RPMI7951 (cell line): ENCODE measurements at places on chromosomes 2 and 18. TPM values are rescaled to one million over a fixed set of nuclear protein-coding genes. Genes with fewer than 3 reads are reported as not detected.

DNA sequence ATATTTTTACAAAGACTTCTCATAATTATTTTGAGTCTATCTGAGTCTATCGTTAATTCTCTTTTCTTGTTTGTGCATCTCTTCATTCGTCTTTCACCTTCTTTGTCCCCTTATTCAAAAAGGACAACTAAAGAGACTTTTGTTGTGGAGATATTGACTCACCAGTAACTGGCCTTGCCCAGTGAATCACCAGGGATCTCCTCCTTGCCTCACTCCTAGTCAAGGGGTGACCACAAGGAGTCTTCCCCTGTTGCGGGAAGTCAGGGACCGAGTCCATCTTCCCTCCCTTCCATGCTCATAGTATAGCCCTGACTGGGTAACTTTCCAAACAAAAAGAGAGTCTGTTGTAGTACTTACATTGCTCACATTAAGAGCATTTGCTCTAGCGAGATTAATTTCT is 158.9 kb downstream of the NEB start:
- peak; percentile 41 for DNase-seq

DNA sequence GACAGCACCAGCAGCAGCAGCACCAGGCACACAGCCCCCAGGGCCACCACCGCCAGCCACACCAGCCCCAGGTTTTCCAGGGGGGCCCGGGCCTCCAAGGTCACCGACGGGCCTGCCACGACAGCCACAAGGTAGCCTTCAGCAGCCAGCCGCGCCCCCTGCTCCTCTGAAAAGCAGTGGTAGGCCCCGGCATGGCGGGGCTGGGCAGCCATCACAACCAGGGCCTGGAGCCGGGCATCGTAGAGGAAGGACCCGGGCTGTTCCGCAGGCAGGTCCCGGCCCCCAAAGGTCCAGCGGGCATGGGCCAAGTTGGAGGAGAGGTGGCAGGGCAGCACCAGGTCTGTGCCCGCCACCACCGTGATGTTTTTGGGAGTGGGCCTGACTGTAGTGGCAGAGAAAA is 3.3 kb upstream of the ANKRD39 start:
- no peak for DNase-seq

GRCh38 chr2:131104487-131105155 is 515 bp upstream of the PLEKHB2 start:
- peak; percentile 79 for DNase-seq

DNA sequence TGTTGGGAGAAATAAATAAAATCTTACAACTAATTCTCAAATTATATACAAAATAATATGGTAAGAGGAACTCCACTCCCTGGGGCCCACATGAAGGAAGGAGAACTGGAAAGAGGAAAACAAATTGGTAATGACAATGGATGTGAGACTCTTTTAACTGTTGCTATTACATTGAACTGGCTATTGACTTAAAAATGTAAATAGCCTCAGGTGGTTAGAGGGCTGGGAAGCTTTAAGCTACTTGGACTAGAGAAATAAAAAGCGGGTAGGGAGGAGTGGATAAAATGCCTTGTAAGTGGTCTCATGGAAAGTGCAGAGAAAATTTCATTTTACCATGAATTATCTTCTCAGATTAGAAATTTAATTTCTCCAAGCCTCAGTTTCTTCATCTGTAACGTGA is 64.1 kb downstream of the KCNJ3 start:
- no peak for DNase-seq

- no peak for DNase-seq
These were observed 16.5 kb upstream of the CNDP2 start for GRCh38 chr18:74479486-74480148.

GRCh38 chr2:73852020-73852419 is 23.3 kb downstream of the STAMBP start:
- peak; percentile 83 for DNase-seq

GRCh38 chr2:199552141-199552540 is 94.4 kb upstream of the SATB2 start:
- DNase-seq, result no peak

- DNase-seq, result no peak
These were observed 3.1 kb downstream of the EFR3B start for GRCh38 chr2:25044990-25045389.

DNA sequence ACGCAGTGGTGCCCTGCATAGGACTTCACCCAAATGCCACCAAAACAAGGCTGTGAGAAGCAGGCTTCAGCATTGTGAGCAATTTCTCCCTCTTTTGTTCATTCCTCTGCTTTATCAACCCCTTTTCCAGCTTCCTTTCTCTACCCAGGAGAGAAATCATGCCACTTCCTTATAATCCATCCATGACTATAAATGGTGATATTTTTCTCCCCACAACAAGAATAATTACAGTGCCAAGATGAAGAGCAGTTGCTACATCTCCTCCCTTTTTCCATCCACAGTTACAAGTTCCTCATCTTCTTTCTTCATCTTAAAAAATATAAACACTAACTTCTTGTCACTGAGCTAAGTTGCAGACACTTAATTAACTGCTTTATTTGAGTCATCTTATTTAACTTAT is 167.2 kb downstream of the ANTXR1 start:
- DNase-seq, result no peak

DNA sequence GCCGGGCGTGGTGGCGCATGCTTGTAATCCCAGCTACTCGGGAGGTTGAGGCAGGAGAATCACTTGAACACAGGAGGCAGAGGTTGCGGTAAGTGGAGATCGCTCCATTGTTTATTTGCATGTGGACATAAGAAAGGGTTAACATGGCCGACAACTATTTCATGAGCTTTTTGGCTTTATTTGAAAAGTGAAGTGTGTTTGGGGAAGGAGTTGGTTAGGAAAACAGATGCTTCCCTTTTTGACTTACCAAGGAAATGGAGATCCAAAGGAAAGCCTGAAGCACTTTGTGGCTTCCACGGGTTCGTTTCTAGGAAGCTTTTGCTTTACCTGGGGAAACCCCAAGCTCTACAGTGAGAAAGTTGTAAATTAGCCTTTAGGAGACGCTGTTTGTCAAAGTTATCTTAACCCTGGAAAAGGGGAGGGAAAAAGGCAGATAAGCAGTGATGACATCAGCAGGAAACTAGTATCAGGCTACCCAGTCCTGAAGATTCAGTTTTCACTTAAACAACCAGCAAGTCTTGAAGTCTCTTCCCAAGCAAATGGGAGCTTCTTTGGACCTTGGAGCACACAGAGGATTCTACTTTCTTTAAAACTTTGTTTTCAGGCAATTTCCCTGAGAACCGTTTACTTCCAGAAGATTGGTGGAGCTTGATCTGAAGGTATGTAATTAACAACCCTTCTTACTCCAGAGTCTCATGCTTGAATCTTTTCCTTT is at the start of gene CASP10:
Gene CASP10, plus strand, starts transcription at position 492 of the 715 bp plus-strand sequence. CDS start 2,637 bp downstream, outside the sequence.
- DNase-seq, result peak; percentile 85

DNA sequence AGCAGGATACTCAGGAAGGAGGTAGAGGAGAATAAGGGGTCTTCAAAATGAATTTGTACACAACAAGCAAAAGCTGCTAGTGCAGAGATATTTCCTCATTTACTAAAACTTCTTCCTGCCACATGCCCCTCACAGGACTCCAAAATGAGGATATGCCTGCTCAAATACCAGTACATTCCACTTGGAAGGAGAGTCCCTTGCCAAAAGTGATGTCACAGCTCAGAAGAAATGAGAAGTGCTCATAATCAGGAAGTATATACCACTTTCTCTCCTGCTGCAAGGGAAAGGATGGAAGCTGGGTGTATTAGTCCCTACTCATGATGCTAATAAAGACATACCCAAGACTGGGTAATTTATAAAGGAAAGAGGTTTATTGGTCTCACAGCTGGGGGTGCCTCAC is 87.7 kb upstream of the FSHR start:
- DNase-seq, result no peak

- no peak for DNase-seq
These were observed 85.9 kb downstream of the FANCL start for GRCh38 chr2:58155160-58155778.

BOK gene
- 13.1 and 13.2 TPM in 2 replicates for total RNA-seq

ZBTB7C gene
- total RNA-seq, result 0.10 and 0.12 TPM in 2 replicates

MAP3K19 gene
- total RNA-seq, result not detected in 2 replicates

SIX3 gene
- total RNA-seq, result not detected in 2 replicates

PTPRN gene
- 3.2 and 4.4 TPM in 2 replicates for total RNA-seq

HRH4 gene
- not detected in 2 replicates for total RNA-seq
